GM04504 (cell line): ENCODE measurements at places on chromosomes 13 and 19.

GRCh38 chr19:32129141-32129540, 216.3 kb upstream of the ZNF507 start:
- no peak for DNase-seq

DNA sequence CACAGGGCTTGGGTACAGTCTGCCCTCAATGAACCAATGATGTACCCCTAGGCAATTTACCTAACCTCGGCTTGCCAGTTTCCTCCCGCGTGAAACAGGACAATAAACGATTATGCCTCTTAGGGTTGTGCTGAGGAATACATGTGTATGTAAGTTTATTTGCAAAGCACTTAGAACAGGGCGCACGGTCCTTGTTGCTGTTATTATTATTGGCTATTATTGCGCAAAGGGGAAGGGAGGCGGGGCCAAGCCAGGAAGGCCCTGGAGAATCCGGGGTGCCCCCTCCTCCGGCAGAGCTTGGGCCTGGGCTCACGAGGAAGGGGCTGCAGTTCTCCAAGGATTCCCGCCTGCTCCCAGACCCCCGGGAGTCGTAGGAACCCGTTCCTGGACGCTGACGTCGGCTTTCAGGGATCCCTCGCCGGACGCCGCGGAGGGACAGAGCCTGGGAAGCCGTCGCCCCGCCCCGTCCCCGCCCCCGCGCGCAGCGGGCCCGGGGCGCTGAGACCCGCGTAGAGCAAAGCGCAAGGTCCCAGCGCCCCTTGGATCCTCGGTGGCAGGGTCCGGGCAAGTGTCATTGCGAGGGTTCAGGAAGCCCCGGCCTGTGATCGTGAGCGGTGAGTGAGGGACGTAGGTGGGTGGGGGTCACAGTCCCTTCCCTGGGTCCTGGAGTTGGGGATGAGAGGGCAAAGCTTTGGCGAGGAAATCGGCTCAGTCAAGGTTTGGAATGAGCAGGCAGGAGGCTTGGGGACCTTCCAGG, at the start of gene TMEM91:
Gene TMEM91 (plus strand): TSS at position 293 of the 757 bp plus-strand sequence. CDS start 1,777 bp downstream, outside the sequence.
- DNase-seq, result no peak

DNA sequence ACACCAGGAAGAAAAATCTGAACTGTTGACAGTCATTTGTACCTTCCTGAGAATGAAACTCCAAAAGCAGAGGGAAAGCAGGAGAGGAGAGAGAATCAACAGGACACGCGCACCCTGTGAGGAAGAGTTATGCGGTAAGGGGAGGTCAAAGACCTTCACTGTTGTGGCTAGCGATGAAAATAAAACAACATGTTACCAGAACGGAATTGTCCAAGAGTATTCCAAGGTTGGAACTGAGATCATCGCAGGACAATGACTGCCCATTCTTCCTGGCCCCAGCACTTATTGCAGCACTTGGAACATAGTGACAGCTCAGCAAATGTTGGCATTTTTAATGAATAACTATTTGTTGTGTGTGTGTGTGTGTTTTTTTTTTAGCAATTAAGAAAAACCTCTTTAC, 176.0 kb upstream of the TSC22D1 start:
- DNase-seq, result no peak

GRCh38 chr19:31402529-31403316, 53.5 kb upstream of the TSHZ3 start:
- DNase-seq, result no peak

GRCh38 chr13:73572824-73573223, 514.0 kb downstream of the KLF5 start:
- DNase-seq, result no peak

- DNase-seq, result no peak
Observed at GRCh38 chr13:57063007-57063406, 77.7 kb upstream of the PRR20A start.

DNA sequence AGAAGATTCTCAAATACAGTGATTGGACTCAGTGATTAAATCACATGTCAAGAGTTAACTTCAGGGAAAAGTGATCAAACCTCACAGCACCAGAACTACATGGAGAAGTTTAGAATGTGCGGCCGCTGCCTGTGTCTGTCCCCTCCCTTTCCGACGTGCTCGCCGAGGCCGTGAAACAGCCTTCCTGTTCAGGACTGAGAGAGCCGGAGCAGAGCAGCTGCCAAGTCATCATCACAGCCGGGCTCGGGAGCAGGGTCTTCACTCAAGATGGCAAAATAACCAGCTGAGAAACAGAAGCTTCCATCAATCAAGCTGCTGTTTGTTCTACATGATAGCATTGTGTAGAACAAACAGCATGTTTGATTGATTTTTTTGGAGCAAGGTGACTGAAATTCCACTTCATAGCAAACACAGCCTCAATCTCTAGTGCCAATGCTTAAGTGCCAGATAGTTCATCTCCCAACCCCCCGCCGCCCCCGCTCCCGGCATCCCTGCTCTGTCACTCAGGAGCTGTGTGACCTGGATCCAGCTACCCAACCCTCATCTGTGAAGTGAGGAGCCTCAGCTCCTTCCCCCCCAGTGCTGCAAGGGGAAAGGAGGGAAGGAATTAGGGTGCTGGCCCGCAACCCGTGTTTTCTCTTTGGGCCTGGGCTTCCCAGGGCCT, 70.6 kb downstream of the HSPH1 start:
- DNase-seq, result no peak

DNA sequence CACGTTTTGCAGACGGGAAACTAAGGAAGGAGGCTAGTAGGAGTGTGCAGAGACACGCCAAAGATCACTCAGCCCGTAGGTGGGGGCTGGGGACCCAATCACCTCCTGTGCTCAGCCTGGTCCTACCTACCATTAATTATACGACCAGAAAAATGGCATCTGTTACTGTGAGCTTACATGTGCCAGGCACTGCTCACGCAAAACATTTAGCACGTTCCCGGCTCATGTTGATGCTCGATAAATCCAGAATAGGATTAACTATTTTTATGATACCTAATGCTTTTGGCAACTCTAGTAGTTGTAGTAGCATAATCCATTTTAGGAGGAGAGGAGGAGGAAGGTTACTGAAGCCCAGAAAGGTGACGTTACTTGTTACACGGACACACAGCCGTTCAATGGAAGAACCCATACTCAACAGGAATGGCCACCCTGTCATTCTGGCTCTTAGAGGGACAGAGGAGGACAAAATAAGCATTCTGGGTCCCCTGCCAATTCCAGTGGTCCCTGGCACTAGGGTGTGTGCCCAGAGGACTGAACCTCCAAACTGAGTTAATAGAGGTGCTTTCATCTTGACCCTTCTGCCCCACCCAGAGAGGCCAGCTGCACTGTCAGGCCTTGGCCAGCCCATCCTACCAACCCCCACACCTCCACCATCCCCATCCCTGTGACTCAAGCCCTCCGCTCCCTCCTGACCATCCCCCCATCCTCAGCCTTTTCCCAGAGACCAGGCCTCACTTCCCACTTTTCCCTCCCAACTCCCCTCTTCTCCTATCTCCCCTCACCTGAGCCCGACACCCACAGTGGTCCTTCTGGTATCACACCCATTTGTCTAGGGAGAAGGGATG, 5.0 kb upstream of the EML2 start:
- no peak for DNase-seq

GRCh38 chr19:30011051-30011578, 69.1 kb downstream of the URI1 start:
- no peak for DNase-seq

DNA sequence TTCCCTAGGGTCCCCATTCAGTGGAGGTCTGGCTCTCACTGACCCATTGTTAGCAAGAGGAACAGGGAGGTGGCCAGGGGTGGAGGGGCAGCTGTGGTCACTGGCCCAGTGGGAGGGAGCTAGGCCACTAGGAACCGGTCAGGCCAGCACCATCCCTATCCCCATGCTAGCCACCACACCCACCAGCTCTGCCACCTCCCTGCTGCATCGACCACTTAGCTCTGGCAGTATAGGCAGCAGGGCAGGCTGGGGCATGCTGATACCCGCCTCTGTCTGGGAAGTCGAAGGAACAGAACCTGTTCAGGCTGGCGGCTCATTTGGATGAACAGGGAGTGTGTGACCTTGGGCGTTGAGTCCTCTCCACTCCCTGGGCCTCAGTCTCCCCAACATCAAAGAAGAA, 4.7 kb downstream of the PPP1R13L start:
- no peak for DNase-seq

DNA sequence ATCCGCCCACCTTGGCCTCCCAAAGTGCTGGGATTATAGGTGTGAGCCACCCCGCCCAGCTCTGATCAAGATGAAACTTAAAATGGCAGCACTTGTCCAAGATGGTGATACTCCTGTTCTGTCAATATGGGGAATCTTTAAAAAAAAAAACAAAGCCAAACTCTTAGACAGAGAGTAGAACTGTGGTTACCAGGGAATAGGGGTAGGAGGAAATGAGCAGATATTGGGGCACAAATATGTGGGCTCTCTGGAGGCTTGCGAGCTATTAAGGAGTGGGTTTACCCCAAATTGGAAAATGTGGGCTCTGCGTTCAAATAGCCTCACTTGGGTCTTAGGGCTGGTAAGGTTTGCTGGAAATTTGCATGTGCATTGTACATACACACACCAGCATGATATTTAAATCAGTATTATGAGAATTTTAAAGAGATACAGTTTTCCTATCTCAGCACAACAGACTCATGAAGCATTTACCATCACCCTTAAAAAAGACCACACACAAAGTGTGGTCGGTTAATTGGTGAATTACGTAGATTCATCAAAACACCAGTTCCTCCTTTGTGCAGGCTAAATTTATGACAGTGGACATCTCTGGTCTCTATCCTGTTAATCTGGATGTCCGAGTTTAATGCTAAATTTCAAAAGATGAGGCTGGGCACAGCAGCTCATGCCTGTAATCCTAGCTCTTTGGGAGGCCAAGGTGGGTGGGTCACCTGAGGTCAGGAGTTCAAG, 11.3 kb downstream of the CD70 start:
- no peak for DNase-seq

DNA sequence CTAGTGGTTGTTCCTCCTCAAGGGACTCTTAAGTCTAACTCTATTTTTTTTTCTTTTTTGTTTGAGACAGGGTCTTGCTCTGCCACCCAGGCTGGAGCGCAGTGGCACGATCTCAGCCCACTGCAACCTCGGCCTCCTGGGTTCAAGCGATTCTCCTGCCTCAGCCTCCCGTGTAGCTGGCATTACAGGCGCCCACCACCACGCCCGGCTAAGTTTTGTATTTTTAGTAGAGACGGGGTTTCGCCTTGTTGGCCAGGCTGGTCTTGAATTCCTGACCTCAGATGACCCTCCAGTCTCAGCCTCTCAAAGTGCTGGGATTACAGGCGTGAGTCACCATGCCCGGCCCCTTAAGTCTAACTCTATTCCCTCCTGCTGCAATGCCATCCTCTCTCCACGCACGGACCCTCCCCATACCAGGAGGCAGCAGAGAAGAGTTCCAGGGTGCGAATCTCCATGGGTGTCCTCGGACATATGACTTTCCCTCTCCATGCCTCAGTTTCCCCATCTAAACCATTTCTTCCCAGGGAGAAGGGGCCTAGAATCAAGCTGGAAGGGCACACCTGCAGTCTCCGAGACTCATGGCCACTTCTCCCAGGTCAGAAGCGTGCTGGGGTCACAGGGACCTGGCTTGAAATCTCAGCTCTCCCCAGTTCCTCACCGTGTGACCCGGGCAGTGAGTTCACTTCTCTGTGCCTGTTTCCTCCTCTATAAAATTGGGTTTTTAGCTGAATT, 6.0 kb upstream of the BCL3 start:
- DNase-seq, result no peak

DNA sequence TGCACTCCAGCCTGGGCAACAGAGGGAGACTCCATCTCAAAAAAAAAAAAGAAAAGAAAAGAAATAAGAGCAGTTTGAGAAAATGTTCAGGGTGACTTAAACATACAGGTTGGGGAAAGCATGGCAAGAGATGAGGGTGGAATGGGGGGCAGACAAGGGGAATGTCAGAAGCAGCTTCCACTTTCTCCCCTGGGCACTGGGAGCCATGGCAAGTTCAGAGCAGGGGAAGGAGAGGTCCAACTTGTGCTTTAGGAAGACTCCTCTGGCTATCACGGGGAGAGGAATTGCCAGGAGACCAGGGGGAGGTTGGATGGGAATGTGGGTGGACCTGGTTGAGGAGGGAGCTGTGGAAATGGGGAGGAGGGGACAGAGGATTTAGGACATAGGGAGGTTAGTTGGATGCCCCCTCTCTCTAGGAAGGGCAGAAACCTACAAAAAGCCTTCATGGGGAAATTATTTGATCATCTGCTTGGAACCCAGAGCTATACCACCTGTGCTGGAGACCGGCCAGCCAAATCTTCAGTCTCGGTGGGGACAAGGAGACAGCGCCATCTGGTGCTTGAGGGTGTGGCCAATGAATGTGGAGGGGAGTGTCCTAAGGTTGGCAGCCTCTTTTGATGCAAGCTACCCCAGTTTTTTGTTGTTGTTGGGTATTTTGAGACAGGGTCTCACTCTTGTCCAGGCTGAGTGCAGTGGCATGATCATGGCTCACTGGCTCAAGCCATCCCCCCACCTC, 7.3 kb upstream of the STRN4 start:
- no peak for DNase-seq

DNA sequence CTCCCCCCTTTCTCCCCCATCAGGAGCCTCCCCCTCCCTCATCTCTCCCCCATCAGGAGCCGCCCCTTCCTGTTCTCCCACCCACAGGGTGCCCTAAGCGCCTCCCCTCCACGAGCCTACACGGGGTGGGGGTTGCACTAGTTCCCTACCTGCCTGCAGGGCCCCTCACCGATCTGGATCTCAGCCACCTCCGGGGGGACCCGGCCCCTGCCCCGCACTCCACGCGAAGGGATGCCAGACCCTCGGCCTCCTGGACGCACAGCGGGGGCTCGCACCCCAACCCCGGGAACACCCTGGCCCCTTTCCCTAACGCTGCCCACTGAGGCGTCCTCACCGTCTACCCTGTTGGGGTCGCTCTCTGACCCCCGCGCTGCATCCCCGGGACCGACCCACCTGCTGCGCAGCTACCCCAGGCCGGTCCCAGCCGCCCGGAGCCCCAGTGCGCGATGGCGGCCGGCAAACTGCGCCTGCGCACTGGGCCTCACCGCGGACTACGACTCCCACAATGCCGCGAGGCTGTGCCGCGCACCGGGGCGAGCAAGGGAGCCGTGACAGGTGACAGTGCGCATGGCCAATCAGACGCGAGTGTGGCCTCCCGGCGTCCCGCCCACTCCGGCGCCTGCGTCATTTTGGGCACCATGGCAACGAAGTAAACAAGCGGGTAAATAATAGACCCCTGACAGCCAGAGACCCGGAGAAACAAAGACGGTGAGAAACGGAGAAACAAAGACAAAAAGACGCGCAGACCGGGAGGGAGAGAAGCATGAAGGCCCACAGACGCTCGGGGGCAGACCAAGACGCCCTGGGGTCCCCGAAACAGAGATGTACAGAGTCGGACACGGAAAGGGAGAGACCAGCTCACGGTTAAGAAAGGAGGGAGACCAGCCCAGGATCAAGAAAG, at the start of gene ZSCAN18:
Gene ZSCAN18 (minus strand): TSS at position 451 of the 901 bp plus-strand sequence. CDS start 7,964 bp downstream, outside the sequence.
- peak; percentile 84 for DNase-seq

GRCh38 chr13:62598708-62599107, 1183.1 kb upstream of the PCDH20 start:
- no peak for DNase-seq
